Stimulated activated CD8-positive, alpha-beta memory T cell treated with anti-CD3 and anti-CD28 coated beads, Interleukin-15, amount 100 ng/mL, for 24 hours (primary cell): ENCODE measurements at places on chromosomes 16 and 17.

- no peak for DNase-seq
Observed at GRCh38 chr17:82480318-82480717, 21.8 kb downstream of the NARF start.

DNA sequence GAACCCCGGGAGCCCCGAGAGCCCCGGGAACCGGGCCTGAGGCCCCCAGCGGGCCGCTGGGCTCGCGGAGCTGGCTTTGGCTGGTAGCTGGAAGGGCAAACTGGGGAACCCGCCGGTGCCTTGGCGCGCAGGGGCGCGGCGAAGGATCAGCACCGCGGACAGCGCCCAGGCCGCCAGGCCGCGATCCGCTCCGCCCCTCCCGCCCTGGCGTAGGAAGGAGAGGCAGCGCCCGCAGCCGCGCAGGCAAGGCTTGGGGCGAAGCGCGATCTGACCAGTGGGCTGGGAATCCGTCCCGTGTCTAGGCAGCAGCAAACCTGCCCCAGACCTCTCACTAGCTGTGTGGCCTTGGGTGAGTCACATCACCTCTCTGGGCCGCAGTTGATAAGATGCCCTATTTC lies 331 bp upstream of the CCDC92B start:
- DNase-seq: peak; percentile 64

DNA sequence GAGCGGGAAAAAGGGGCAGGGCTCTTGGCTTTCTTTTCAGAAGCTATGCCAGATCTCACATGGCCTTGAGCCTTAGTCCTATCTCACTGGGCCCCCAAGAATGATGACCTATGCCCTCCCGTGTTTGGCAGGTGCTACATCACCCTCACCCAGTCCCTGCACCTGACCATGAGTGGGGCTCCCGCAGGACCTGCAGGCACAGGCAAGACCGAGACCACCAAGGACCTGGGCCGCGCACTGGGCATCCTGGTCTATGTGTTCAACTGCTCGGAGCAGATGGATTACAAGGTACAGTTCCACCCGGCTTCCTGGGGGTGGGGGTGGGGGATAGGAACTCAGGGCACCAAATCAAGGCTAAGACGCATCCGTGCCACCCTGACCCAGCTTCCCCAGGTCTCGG lies 120.9 kb downstream of the DNAH9 start:
- no peak for DNase-seq

- DNase-seq: no peak
Observed at GRCh38 chr17:57425431-57425830, 169.1 kb downstream of the MSI2 start.

- DNase-seq: peak; percentile 93
Observed at GRCh38 chr16:54929090-54930004, 1.3 kb upstream of the IRX5 start.

- no peak for DNase-seq
Observed at GRCh38 chr16:7161891-7162290, 170.8 kb upstream of the RBFOX1 start.
